ENCODE measurements at places on chromosomes 16 and 17.

DNA sequence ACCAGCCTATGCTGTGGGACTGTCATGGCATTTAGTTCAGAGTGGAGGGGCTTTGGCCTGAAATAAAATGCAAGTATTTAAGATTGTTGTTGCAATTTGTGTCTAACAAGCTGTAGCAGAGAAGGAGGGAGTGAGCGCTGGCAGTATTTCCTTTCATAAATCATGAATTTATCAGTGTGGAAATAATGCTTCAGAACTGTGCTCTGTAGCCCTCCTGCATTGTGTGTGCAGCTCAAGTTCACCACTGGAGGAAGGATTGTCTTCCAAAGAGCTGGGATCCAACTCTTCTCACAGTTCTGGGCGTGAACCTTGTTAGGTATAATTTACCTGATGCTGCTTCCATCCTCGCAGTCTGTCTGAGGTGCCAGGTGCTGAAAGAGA lies 15.1 kb downstream of the SNX11 start:
- no peak for DNase-seq

GRCh38 chr17:56908001-56908542 lies 5.8 kb downstream of the TRIM25 start:
- DNase-seq: peak; percentile 86

- DNase-seq: no peak
Measured at GRCh38 chr17:39951924-39952679, 10.7 kb upstream of the GSDMA start.

- DNase-seq: no peak
Measured at GRCh38 chr17:46773676-46774075, 44.8 kb downstream of the WNT3 start.

DNA sequence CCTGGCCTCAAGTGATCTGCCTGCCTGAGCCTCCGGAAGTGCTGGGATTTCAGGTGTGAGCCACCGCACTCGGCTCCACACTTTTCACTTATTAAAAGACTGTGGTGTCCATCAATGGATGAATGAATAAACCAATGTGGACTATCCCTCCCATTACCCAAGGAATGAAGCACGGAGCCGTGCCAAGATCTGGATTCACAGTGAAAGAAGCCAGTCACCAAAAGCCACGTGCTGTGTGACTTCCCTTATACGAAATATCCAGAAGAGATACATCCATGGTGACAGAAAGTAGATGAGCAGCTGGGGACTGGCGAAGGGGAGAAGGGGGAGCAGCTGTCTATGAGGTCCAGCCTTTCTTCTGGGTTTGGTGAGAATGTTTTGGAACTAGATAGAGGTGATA lies 48.2 kb upstream of the STH start:
- no peak for DNase-seq

- no peak for DNase-seq
Measured at GRCh38 chr16:59148769-59149155, 414.6 kb upstream of the GOT2 start.

GRCh38 chr16:85832570-85833218 lies 33.2 kb downstream of the COX4I1 start:
- DNase-seq: no peak

- no peak for DNase-seq
Measured at GRCh38 chr16:69784586-69784985, 22.5 kb downstream of the WWP2 start.

DNA sequence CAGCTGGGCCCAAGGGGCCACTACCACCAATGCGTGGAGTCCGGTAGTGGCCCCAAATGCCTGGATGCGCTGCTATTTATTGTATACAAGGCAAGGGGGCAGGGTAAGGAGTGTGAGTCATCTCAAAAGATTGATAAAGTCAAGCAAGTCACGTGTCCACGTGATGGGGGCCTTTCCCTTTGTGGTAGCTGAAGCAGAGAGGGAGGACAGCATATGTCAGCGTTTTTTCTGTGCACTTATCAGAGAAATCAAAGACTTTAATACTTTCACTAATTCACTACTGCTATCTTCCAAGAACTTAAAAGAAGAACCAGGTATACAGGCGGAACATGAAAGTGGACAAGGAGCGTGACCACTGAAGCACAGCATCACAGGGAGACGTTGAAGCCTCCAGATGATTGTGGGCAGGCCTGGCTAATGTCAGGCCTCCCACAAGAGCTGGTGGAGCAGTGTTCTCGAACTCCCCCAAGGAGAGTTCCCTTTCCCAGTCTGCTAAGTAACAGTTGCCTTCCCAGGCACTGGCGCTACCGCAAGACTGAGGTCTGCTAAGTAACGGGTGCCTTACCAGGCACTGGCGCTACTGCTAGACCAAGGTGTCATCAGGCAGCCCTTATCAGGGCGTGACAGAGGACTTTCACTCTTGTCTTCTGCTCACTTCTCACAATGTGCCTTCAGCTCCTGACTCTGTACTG lies 10.8 kb upstream of the ASB16 start:
- DNase-seq: no peak

GRCh38 chr17:72580321-72581127 lies 459.7 kb downstream of the SOX9 start:
- no peak for DNase-seq

- no peak for DNase-seq
Measured at GRCh38 chr17:55478971-55479370, 32.3 kb downstream of the SMIM36 start.

GRCh38 chr17:6509031-6509771 lies 47.2 kb downstream of the PITPNM3 start:
- no peak for DNase-seq

DNA sequence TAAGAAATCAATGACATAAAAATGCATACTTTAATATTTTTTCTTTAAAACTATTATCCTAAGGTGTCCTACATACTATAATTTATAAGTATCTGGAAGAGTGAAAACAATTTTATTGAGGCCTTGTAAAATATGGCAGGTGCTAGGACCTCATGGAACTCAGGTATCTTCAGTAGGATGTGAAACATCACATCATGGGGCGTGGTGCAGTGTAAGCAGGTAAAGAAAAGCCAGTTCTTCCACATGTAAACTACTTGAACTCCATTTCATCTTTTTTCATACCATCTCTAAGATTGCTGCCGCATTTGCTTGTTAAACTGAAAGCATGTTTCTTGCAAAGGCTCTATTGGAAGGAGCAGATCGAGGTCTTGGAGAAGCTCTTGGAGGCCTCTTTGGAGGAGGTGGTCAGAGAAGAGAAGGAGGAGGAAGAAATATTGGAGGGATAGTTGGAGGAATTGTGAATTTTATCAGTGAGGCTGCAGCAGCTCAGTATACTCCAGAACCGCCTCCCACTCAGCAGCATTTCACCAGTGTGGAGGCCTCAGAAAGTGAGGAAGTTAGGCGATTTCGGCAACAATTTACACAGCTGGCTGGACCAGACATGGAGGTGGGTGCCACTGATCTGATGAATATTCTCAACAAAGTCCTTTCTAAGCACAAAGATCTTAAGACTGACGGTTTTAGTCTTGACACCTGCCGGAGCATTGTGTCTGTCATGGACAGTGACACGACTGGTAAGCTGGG lies at the start of gene CAPNS2:
TSS of gene CAPNS2 (plus strand) at position 253 of the 744 bp plus-strand sequence. CDS start at position 326, 73 bp downstream.
- peak; percentile 59 for DNase-seq

GRCh38 chr16:50916040-50916439 lies 174.2 kb downstream of the CYLD start:
- DNase-seq: no peak

DNA sequence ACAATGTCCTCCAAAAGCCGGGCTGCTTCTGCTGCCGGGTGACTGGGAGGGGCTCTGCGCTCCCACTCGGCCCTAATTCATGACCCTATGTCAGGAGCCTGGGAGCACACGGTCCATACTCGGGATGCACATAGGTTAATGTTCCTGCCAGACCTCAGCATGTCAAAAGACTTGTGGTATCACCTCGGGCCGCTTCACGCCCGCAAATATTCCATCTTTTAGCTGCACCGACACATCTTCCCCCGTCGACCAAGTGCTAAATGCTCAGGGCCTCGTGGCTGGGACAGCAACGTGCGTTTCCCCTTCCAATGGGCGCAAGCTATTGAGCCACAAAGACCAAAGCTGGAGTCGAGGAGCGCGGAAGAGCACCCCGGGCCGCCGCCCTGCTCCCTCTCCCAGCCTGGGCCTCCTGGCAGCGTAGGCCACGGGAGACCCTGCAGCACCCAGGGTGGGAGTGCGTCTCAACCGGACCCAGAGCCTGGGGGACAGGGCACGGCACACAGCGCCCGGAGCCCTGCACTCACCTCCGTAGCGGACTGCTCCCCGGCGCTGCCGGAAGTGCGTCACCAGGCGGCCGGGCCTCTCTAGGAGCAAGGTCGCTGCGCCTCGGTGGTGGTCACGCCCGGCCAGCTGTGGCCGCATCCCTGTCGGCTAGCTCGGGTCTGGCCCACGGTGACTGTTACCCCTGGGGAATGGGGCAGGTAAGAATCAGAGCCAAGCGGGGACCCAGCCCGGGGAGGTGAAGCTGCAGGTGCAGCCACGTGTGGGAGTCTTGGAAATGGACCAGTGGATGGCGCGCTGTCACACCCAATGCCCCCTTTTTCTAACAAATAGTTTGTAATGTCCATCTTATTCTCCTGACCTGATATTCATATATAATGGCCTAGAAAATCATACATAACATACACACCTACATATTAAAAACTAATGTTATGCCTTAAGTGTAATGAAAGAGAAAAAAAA lies at the start of gene ZNF23:
TSS of gene ZNF23 (minus strand) at position 562 of the 963 bp plus-strand sequence. CDS start 5,451 bp downstream, outside the sequence.
- peak; percentile 53 for DNase-seq

- DNase-seq: no peak
Measured at GRCh38 chr17:43962479-43962878, 8.7 kb upstream of the PYY start.

DNA sequence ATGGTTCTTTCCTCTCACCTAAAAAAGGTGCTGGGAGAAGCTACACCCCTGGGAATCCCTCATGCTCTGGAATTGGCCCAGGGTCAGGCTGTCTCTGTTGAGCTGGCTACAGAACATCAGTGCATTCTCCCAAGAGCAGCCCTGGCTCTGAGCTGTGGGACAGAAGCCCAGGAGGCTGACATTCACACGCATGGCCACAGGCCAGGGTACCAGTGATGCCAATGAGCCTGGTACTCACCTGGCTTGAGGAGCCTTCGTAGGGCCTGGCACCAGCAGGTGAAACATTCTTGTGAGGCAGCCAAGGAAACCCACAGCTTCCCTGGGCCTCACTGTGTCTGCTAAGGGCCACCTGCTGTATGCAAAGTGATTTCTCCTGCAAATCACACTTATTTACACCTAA lies 121.7 kb upstream of the CCL2 start:
- no peak for DNase-seq

DNA sequence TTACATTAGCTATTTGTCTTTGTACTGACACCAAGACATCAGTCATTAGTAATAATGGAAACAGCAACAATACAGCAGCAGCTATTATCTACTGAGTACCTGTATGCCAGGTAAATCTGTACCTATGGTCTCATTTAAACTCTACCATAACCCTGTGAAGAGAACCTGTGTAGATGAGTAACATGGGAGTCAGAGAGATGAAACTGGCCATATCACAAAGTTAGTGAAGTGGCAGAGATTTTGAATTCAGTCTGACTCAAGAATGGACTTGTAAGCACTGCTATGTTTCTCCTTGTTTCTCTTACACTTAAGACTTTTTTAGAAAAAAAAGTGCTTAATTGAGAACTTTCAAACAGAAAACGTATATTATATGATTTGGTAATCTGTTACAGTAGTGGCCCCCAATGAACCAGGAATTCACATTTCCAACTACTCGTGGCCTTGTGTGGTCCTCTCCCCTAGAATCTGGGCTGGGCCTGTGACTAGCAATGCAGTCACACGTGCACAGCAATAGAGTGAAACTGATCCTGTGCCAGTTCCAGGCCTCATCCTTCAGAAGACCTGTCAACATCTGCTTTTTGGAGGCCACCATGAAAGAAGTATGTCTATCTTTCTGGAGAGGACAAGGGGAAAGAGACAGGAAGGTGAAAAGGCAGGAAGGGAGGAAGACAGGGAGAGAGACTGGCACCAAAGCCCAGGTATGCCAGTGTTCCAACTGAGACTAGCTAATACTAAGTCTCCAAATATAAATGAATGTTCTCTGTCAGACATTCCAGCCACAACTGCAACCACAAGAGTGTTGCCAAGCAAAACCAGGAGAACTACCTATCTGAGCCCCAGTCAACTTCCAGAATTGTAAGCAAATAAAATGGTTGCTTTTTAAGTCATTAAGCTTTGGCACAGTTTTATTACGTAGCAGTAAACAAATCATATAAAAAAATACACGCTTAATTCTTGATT lies 12.0 kb downstream of the CRLF3 start:
- DNase-seq: no peak

GRCh38 chr17:18248300-18248731 lies 10.2 kb downstream of the FLII start:
- DNase-seq: peak; percentile 74

DNA sequence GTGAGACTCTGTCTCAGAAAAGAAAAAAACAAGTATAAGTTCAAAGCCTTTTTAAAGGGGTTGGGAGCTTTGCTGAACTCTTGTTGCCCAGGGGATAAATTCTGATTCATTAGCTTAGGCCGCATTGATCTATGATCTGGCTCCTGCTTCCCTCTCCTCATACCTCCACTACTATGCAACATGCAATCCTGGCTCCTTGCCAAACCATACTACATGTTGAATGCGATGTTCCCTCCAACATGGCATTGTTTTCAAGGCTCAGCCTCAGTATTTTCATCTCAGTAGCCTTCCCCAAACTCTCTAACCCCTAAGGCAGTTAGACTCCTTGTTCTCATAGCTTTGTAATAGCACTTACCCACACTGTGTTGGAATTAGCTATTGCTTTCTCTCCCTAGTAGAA lies 6.2 kb downstream of the REXO5 start:
- no peak for DNase-seq

GRCh38 chr16:6157806-6158205 lies 1060.2 kb upstream of the EEF2KMT start:
- no peak for DNase-seq

DNA sequence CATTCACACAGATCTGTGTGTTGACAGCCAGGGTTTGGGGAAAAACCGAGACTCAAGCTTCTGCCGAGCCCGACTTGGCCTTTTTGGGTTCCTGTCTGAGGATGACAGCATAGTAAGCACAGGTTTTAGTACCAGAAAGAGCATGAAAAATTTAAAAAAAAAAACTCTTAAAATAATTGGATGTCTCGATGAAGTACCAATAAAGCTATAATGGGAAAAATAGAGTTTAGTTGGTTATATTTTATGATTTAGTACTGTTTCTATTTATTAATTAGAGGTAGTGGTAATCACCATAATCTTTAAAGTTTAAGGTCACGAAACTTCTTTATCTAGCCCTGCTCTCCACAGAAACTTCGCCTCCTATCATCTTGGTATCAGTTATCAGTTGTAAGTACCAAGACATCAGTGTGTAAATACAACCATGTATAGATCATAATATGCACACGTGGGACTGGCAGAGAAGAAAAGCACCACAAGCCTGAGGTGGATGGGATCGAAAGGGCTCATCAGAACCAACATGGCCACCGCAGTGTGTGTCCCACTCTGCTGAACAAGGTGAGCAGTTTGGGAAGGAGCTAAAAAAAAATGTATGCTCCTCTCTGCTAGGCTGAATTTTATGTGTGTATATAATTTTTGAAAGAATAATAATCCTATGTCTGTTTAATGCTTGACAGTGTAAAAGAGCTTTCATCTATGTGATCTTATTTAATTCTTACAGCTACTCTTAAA lies 14.4 kb upstream of the EEF2K start:
- DNase-seq: no peak
